CD4-positive, CD25-positive, alpha-beta regulatory T cell (primary cell): ENCODE measurements at places on chromosomes 7 and 10.

GRCh38 chr10:104122225-104123107 is 495 bp downstream of the SFR1 start:
- no peak for DNase-seq

DNA sequence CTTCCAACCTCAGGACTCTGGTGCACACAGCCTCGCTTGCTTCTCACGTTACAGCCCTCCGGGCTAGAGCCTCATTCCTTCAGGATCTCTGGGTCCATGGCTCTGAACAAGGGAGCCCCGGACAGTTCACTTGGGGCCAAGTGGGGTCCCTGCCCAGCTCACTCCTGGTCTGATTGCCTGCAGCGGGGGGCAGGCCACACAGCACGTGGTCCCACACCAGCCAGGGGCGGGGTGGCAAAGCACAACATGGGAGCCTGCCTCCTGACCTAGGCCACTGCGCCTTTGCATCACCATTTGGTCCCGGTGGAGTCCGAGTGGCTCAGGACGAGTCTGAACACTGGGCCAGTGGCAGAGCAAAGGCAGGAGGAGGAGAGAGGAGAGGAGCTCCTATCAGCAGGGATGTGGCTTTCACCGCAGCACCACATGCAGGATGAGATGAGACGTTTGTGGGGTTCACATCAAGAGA is 13.4 kb upstream of the CRYGN start:
- DNase-seq = no peak

DNA sequence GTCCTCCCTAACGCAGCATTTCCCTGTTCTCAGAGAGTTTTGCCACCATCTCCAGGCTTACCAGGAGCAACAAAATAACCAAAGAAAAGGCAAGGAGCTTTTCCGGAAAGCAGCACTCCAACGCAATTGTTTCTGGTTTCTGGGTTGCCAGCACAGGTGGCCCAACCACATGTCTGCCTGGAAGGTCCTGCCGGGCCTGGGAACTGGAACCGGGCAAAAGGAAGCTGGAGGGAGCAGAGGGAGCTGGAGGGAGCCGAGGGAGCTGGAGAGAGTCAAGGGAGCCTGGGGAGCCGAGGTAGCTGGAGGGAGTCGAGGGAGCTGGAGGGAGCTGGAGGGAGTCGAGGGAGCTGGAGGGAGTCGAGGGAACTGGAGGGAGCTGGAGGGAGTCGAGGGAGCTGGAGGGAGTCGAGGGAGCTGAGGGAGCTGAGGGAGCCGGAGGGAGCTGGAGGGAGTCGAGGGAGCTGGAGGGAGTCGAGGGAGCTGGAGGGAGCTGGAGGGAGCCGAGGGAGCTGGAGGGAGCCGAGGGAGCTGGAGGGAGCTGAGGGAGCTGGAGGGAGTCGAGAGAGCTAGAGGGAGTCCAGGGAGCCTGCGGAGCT is 54.6 kb downstream of the STK32C start:
- DNase-seq = no peak

GRCh38 chr7:14021069-14021468 is 31.6 kb upstream of the ETV1 start:
- no peak for DNase-seq

- no peak for DNase-seq
Observed at GRCh38 chr10:86632009-86632800, 22.1 kb upstream of the OPN4 start.

- DNase-seq = no peak
Observed at GRCh38 chr10:44424298-44424697, 39.4 kb upstream of the CXCL12 start.

- DNase-seq = no peak
Observed at GRCh38 chr10:132833421-132834111, 47.6 kb upstream of the NKX6-2 start.

DNA sequence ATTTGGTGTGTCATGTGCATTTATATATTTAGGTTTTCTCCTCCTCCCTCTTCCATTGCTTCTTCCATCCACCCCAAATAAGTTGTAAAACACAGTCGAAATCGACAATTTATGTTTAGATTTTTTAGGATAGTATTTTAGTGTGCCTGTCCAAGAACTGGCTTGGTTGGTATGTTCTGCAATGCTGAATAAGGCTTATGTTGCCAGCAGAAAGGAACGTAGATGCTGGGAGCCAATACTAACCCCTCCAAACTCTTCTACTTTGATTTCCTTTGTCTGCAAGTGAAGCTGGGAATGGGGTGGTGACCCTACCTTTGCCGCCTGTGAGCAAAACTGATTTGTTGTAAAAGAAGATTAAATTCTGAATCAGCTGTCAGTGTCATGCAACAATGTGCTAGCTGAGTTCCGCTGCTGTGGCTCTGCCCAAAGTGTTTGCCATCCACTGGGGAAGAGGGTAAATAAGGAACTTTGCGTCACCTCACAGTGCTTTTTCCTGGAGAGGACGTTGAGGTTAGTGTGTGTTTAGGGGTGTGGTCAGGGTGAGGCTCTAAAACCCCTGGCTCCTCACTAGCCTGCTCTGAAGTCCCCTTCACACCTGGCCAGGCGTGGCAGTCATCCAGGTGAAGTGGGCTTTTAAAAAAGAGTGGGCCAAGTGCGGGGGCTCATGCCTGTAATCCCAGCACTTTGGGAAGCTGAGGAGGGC is 44.4 kb downstream of the TACC2 start:
- DNase-seq = no peak

- DNase-seq = peak; percentile 83
Observed at GRCh38 chr10:104353325-104354048, at the start of gene CFAP58. Gene CFAP58, plus strand, starts transcription at chr10:104353833. Its CDS starts 65 bp downstream, at chr10:104353898.

- DNase-seq = no peak
Observed at GRCh38 chr7:139720186-139720585, 57.6 kb downstream of the HIPK2 start.

DNA sequence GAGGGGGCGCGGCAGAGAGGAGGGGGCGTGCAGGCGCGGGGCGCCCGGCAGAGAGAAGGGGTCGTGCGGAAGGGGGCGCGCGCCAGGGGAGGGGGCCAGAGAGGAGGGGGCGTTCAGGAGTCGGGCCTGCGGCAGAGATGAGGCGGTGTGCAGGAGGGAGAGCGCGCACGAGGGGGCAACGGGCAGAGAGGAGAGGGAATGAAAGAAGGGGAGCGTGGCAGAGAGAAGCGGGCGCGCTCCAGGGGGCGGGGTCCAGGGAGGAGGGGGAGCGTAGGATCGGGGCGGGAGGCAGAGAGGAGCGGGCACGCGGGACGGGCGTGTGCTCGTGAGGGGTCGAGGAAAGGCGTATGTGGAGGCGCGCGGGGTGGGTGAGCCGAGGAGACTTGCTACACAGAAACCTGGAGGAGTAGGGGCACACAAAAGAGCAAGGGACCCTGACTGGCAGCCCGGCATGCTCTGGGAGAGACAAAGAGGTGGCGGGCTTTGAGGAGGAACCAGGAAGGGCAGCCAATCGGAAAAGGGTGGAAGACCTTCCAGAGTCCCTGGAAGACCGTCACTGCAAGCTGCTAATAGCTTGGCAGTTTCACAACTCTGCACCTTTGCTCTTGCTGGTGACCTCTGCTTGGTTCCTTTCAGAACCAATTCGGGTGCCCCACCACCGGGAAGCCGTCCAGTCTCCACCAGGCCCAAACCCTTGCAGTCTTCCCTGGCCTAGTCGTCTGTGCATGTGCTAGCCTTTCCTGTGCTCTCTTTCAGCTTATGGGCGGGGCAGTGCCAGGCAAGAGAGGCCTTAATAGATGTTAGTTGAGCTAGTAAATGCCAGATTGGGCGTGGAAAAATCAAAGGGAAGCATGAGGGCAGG is 639 bp downstream of the DYDC2 start:
- DNase-seq = no peak

DNA sequence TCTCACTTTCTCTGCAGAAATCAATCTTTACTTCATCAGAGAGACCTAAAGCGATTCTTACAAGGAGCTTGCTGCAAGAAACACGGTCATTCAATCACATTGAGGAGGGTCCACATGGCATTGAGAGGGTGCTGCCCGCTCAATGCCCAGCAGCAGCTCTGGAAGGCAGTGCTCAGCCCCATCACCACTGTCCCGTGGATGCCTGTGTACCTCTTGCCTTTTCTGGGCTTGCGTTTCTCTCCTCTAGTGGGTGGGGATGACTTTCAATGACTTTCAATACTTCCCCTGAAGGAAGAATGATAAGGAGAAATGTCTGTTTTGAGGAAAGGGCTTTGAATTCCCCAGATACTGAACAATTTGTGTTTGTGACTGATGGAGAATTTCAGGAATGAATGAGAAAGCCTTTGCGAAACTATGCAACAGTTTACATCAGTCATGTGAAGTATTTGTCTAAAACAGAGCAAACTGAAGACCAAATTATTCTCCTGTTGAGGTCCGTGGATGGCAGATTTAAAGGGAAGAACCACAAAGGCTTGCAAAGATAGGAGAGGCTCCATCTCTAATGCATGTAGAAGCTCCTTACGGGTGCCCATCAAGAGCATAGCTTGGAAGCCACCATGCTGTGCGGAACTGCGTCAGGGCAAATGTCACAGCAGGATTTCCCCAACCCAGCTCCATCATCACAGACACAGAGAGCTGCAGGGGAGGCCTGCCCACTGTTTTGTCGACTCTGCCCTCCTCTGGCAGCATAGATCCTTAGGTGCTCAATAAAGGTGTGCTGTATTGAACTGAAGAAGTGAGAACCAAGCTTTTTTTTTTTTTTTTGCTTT is 6.6 kb upstream of the ZNF22 start:
- no peak for DNase-seq

DNA sequence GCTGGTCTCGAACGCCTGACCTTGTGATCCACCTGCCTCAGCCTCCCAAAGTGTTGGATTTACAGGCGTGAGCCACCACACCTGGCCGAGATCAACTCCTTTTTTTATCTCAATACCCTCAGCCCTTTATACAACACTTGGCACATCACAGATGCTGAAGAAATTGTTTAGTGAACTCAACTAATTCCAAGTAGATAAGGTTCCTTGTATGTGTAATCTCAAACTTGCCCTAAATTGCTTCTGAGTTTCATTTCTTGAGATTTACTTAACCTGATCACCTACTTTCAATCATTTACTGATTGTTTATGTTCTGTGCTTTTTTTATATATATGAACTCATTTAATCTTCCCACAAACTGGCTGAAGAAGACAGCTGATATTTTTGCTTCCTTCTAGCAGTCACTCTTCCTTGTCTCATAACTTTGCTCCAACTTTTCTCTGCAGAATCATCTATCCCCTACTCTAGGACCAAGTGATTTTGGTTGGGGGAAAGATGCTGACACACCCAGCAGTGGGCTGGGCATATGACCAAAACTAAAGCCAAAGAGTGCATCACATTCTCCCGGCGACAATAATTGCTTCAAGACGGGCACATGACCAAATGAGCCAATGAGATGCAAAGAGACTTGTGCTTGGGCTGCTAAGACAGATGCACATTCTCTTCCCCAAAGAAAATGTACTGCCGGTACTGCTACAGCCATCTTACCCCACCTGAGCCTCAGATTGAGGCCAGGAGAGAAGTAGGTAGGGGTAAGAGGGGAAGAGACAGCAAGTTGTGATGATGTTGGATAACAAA is 40.3 kb upstream of the ARID5B start:
- DNase-seq = no peak

DNA sequence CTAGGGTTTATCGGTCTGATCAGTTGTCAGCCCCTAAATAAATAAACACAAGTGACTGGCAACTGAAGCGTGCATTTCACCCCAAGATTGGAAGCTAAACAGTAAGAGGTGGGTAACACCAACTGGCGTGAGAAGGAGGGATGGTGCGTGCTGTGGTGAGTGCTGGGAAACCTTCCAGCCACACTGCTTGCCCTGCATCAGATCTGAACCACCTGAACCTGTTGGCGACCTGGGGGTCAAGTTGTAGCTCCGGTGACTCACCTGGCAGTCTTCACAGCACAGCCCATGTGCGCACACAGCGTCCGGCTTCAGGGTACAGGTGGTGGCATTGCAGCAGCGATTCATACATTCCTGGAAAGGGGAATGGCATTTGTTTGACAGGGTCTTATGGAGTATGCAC is 170.1 kb downstream of the FANK1 start:
- DNase-seq = no peak

- no peak for DNase-seq
Observed at GRCh38 chr10:79088176-79088575, 19.4 kb downstream of the ZMIZ1 start.

DNA sequence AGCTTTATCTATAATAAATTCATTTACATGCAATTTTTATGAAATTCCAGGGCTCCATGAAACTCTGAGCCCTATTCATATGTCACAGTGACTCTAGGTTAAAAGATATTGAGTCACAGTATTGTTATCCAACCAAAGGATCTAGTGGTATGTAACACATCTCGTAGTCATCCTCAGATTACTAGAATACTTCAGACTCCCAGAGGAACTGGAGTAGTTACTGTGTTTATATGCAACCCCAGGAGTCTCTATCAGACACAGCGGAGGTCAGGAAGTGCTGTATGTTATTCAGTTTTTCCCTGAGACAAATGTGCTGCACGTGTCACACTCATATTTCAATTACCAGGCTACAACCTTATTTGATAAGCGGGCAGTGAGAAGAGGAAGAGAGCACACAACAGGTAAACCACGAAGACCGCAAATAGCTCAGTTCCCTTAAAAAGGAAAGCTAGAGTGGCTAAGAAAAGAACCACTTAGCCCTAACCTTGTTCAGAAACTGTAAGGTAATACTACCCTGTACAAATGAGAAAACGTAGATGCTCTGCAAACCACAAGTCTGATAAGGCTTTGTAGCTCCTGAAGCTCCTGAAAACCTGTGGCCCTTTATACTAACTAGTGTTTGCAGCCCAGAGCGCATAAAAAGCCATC is 114.0 kb upstream of the CNTNAP2 start:
- no peak for DNase-seq

GRCh38 chr7:10662982-10663884 is 310.4 kb upstream of the PHF14 start:
- DNase-seq = no peak
